Thoracic aorta (tissue), 2 donors: ENCODE measurements at places on chromosomes 16 and 17. TPM values are rescaled to one million over a fixed set of nuclear protein-coding genes. Genes with fewer than 3 reads are reported as not detected.

DNA sequence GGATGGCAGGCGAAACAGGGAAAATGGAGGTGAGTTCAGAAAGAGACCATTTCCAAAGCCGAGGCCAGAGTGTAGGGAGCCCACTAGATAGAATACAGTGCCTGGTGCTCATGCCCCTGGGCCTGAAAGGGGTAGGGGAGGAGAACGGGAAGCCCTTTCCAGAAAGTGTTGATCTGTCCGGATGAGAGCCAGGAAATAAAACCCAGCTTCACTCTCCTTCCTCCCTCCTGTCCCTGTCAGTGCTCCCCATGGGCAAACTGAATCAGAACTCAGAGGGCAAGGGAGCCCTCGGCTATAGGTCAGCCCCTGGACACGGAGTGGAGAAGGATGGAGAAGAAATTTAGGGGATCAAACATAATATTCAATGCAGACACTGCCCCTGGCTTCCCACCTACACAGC lies 57.7 kb upstream of the RPL38 start:
- DNase-seq: no peak

Gene ALG1
- total RNA-seq: 24.1 TPM

Gene STH
- total RNA-seq: not detected

GRCh38 chr16:1441391-1441829 lies 2.9 kb downstream of the CCDC154 start:
- no peak for DNase-seq

GRCh38 chr17:64172510-64172909 lies 42.6 kb upstream of the ERN1 start:
- DNase-seq: no peak

Gene ZG16
- not detected for total RNA-seq

Gene CCL7
- 1.3 TPM for total RNA-seq
